ENCODE measurements at places on chromosomes 16 and 17.
A peak's percentile ranks its signal among the peaks of the same experiment; 100 is the strongest.

GRCh38 chr16:27408012-27408601 lies 6.1 kb downstream of the IL21R start:
- no peak for DNase-seq

DNA sequence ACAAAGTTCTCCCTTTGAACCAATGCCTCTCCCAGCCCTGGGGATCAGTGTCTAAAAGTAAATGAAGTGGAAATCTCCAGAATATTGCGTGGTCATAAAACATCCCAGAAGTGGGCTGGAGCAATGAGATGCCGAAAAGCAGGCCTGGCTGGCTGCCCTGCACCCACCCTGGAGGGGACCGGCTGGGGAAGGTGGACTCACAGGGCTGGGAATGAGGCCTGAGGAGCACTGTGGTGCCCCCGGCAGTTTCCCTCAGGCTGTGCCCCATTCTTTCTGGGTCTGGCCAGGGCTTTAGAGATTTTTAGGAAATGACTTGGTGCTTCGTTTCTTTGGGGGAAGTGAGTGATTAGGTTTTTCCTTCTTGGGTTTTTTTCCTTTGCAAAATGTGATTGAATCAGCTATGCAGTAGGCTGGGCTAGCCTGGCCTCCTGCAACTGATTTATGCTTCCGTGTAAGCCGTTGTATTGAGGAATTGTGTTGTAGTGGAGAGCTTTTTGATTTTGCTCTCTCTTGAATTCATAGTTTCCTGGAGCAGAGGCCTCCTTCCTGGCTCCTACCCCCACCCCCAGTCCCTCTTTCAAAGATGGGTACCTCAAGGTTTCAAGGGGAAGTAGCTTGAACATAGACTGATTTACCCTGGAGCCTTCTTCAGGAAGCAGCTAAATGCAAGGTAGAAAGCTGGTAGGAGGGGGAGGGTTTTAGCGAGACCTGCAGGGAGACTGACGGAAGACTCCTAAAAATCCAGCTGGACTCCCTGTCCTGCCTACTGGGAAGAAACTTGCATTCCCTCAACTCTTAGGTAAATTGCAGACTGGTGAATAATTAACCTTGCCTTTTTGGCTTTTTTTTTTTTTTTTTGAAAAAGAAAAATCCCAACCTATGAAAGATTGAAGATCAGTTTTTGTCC lies 170.2 kb downstream of the RAB11FIP4 start:
- DNase-seq: no peak

DNA sequence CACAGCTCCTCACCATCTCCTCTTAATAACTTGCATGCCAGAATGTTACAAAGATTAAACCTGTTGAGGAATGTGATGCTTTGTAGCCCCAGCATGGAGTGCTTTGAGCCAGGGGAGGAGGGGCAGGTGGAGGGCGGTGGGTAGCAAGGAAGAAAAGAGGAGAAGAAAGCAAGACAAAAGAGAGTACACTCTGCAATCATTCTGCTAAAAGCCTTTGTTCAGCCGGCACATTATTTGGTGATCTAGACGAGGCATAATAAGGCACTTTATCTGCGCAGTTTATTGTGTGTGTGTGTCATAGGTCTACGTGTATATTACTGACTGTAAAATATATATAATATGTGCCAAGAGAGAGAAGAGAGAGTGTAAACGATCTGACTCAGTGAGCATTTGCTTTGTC lies 139.1 kb downstream of the SOX9 start:
- peak; percentile 9 for DNase-seq

DNA sequence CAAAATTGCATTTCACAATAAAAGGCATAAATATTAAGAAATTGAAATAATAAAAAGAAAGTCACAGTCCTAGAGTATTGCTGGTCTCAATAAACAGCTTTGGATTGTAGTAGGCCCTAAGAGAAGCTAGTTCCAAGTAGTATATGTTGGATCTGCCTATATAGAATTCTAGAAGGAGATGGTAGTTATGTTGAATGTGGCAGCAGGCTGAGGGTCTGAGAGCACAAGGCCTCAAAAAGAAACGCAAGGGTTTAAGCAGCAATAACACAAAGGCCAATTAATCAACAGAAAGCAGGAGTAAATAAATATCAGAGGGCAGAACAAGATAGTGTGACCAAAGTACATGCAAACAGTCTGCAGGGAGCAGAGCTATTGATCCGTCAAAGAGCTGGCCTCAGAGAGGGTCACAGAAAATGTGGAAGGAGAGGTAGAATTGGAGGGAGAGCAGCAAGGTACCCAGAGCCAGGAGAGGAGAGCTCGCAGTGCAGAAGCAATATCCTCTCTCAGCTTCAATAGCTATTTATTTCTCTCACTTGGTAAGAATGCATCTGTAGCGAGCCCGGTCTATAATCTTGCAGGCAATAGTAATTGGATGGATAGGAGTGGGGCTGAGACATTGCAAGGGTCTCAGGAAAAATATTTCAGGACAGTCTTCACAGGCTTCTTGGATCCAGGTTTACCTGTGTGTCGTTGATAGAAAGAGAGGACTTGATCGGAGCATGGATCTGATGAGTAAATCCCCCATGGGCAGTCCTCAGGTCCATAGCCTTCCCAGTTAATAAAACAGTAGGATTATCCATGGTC lies 25.1 kb upstream of the MED13 start:
- DNase-seq: no peak

DNA sequence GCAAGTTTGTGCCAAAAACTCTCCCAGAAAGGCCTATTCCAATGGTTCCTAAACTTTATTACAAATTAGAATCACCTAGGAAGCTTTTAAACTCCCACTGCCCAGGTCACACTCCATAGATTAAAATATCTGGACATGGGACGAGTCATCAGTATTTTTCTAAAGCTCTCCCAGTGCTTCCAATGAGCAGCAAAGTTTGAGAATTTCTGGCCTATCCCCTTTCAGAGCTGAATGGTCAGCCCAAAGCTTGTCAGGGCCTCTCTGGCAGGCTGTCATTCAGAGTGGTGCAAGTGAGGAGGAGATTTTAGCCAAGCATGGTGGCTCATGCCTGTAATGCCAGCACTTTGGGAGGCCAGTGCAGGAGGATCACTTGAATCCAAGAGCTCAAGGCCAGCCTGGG lies 2.4 kb downstream of the BCL6B start:
- DNase-seq: no peak

DNA sequence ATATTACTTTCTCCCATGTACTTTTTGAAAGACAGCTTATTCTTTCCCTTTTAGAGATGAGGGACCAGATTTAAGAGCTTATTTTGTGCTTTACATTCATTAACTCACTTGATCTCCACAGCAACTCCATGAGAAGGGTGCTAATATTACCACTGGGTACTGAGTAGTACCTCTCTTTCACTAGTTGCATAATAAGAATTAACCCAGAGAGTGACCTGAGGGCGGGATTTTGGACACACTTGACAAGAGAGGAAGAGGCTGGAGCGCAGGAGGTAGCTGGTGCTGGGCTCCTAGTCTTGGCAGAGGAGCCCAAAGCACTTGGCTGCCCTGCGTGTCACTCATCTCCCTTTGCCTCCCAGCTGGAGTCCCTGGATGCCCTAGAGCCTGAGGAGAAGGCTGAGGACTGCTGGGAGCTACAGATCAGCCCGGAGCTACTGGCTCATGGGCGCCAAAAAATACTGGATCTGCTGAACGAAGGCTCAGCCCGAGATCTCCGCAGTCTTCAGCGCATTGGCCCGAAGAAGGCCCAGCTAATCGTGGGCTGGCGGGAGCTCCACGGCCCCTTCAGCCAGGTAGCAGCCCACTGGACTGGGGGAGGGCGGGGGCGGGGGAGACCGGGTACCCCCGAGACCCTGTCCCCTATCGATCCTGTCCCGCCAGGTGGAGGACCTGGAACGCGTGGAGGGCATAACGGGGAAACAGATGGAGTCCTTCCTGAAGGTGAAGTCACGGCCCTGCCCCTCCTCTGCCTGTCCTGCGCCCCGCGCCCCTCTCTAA lies 1.7 kb upstream of the MAZ start:
- no peak for DNase-seq

DNA sequence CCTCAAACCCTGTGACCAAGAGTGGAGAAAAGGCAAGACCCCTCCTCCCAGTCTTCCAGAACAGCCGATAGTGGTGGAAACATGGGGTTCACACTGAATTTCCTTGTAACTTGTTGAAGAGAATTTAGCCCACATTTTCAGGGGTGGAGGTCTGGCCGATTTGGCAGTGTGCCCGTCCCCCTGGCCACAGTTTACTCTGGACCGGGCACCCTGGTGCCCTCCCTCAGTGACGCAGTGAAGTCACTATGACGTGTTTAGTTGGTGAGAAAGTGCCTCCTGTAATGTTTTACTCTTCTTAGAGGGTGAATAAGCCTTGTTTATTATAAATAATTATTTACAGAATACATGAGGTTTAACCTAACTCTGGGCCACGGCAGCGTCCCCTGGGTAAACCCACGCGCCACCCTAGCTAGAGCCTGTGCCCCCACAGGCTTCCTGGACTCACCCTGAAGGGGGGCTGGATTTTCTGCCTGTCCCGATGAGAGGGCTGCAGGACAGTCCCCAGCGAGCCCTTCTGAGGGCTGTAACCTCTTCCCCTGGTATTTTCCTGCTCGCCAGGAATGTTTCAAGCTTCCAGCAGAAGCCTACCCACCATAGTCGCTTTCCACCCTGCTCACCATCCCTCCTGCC lies 316.9 kb downstream of the SEC14L1 start:
- no peak for DNase-seq

GRCh38 chr16:64627781-64628180 lies 494.1 kb downstream of the CDH11 start:
- no peak for DNase-seq

- DNase-seq: no peak
Observed at GRCh38 chr17:17121162-17121561, 78.9 kb downstream of the MPRIP start.

GRCh38 chr17:76452660-76453430 lies at the start of gene UBE2O:
Gene UBE2O, minus strand, starts transcription at chr17:76453152. Its CDS starts 11 bp downstream, at chr17:76453141.
- no peak for DNase-seq
